Activated CD8-positive, alpha-beta T cell treated with anti-CD3 and anti-CD28 coated beads, Interleukin-2, amount 10 ng/mL, durations not matched to agents 7 days and 5 days (primary cell): ENCODE measurements at places on chromosomes 3 and 15. TPM values are rescaled to one million over a fixed set of nuclear protein-coding genes. Genes with fewer than 3 reads are reported as not detected.
A peak's percentile ranks its signal among the peaks of the same experiment; 100 is the strongest.

DNA sequence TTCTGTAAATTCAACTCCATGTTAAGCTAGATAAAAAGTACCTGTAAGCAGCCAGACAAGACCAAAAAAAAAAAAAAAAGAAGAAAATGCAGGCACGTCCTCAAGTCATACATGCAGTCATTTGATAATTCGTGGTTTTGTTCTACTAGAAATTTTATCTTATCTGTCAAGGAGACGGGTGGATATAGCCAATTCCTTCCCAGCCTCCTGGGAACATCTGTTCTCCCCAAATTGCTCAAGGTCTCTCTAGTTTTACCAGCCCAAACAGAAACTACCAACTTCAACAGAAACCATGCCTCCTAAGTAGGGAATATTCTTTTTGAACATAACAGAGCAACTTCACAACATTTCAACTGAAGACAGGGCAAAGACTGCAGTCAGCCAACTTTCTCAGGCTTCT lies 19.5 kb downstream of the RYK start:
- DNase-seq, result no peak
- H3K4me3 ChIP-seq, result no peak overlapping the region
- no peak overlapping the region for H3K27ac ChIP-seq
- peaks cover 16% of the 10 kb centered on the region for H3K4me1 ChIP-seq

GRCh38 chr3:3087279-3087678 lies 22.9 kb downstream of the IL5RA start:
- no peak for DNase-seq
- H3K27ac ChIP-seq, result no peak overlapping the region
- H3K27me3 ChIP-seq, result no peaks in the 10 kb centered on the region
- H3K4me1 ChIP-seq, result no peaks in the 10 kb centered on the region
- no peak overlapping the region for H3K4me3 ChIP-seq

- H3K36me3 ChIP-seq, result peaks cover 1% of the 10 kb centered on the region
- no peaks in the 10 kb centered on the region for H3K27me3 ChIP-seq
- no peak for DNase-seq
- no peak overlapping the region for H3K27ac ChIP-seq
Measured at GRCh38 chr3:30577788-30578187, 28.6 kb upstream of the TGFBR2 start.

The C3orf49 gene
- total RNA-seq, result not detected

DNA sequence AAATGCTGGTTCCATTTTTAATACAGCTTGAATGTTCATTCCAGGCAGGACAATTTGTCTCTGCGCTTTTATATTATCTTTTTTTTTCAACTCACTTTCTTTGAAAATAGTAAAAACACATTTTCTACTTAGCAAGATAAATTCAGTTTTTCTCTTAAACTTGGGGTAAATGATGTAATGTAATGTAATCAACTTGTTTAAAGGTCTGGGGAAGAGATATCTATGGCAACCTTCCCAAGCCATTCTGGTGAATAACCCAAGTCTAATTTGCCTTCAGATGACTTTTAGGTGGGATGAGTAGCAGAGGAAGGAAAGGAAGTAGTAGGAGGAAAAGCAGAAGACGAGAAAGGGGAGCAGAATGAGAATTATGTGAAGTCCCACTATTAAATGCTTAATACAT lies 335.1 kb downstream of the SV2B start:
- H3K27ac ChIP-seq, result no peak overlapping the region
- H3K36me3 ChIP-seq, result peaks cover 3% of the 10 kb centered on the region
- H3K27me3 ChIP-seq, result peaks cover 6% of the 10 kb centered on the region

- peak overlapping the region; percentile 53 for H3K27ac ChIP-seq
- peaks cover 28% of the 10 kb centered on the region for H3K4me1 ChIP-seq
- peak; percentile 33 for DNase-seq
- H3K36me3 ChIP-seq, result no peaks in the 10 kb centered on the region
Measured at GRCh38 chr3:192850451-192850981, 67.1 kb downstream of the MB21D2 start.

The CTSH gene
- total RNA-seq, result 34.0 TPM
